ENCODE measurements at places on chromosomes 4 and X. TPM values are rescaled to one million over a fixed set of nuclear protein-coding genes. Genes with fewer than 3 reads are reported as not detected.

Gene LGI2
- 3.4 TPM for polyA plus RNA-seq

Gene UCP1
- not detected for polyA plus RNA-seq

GRCh38 chr4:52421811-52422213 is 237.3 kb downstream of the USP46 start:
- no peak for DNase-seq

- DNase-seq, result no peak
Observed at GRCh38 chr4:152118819-152119553, 358.2 kb upstream of the GATB start.

DNA sequence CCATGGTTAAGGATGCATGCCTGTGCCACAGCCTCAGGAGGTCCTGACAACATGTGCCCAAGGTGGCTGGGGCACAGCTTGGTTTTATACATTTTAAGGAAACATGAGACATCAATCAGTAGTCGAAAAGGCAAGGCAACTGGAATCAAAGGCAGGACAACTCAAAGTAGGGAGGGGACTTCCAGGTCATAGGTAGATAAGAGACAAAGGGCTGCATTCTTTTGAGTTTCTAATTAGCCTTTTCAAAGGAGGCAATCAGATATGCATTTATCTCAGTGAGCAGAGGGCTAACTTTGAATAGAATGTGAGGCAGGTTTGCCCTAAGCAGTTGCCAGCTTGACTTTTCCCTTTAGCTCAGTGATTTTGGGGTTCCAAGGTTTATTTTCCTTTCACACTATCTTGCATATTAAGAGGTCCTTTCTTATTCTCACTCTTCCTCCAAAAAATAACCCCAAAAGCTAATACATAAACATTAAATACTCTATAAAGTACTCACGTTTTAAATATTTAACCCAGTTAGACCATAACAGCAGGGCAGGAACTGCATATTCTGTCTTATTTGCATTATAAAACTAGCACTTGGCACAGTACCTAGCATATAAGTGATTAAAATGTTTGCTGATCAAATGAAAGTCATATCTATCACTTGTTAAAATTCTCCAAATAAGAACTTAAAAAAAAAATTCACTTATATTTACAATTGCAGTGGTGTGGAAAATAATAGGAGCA is 36.3 kb upstream of the UGT8 start:
- DNase-seq, result no peak

Gene PPEF2
- 0.06 TPM for polyA plus RNA-seq

Data from hindlimb muscle (tissue), 1 donor.